Stimulated activated CD8-positive, alpha-beta memory T cell treated with anti-CD3 and anti-CD28 coated beads, Interleukin-15, amount 100 ng/mL, for 48 hours (primary cell): ENCODE measurements at places on chromosomes 2 and 18.

GRCh38 chr2:111900859-111901258 is 2.5 kb downstream of the MERTK start:
- DNase-seq: no peak

DNA sequence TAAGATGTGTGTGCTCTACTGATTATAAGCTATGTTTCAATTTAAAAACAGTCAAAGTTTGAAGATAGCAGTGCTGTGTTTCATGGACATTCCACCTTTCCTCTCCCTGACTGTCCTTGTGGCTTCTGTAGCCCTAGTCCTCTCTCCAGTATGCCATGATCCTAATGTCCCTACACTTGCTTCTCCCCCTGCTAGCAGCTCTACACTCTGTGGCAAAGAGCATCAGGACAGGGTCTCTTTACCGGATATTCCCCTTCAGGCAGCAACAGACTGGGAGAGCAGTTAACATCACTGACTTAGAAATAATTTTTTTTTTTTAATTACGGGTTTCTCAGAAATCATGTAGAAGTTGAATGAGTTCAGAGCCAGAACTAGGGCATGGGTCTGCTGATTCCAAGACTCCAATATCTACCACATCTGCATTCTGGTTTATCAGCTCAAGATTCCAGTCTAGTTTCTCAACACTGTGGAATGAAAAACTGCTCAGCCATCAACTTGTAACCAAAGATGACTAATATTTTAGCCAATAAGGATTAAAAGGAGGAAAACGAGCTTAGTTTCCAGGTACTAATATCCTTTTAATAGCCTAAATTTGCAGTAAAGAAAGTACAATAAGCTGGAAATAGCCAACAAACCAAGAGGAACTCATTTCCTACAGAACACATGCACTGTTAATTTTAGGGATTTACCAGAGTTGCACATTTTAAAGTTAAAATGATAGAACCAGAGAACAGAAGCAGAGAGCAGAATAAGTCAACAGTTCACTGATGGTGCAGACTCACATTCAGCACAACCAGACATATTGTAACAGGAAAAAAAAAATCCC is 45.2 kb downstream of the TMEM131 start:
- no peak for DNase-seq

- no peak for DNase-seq
These were observed 7.2 kb upstream of the LAMA3 start for GRCh38 chr18:23682045-23682444.

- no peak for DNase-seq
These were observed 22.3 kb upstream of the ACTR3 start for GRCh38 chr2:113867571-113867970.
